Smooth muscle cell of the pulmonary artery (primary cell): ENCODE measurements at places on chromosomes 13 and 19. TPM values are rescaled to one million over a fixed set of nuclear protein-coding genes. Genes with fewer than 3 reads are reported as not detected.

Gene C19orf81
- not detected in 2 replicates for total RNA-seq

Gene CAPN12
- total RNA-seq: 0.13 TPM in 1 of 2 replicates, not detected in the other

Gene SULT2A1
- total RNA-seq: not detected in 2 replicates

Gene ZNF177
- 1.3 and 2.0 TPM in 2 replicates for total RNA-seq

Gene PTGER1
- 4.4 and 7.9 TPM in 2 replicates for total RNA-seq

Gene AKAP11
- 42.9 and 47.3 TPM in 2 replicates for total RNA-seq

Gene ACER1
- not detected in 2 replicates for total RNA-seq

Gene ZNF525
- 6.0 and 9.1 TPM in 2 replicates for total RNA-seq

Gene KCNJ14
- 0.65 and 1.1 TPM in 2 replicates for total RNA-seq

Gene CBARP
- total RNA-seq: 2.3 and 7.7 TPM in 2 replicates

Gene THSD8
- 0.13 TPM in 1 of 2 replicates, not detected in the other for total RNA-seq

Gene LRP3
- total RNA-seq: 45.4 and 49.3 TPM in 2 replicates

Gene TMEM255B
- 0.13 and 1.2 TPM in 2 replicates for total RNA-seq

Gene HSH2D
- not detected in 2 replicates for total RNA-seq

Gene SUGP1
- total RNA-seq: 21.1 and 21.4 TPM in 2 replicates

Gene MISP
- 0.10 and 0.13 TPM in 2 replicates for total RNA-seq

Gene THOP1
- total RNA-seq: 70.6 and 95.3 TPM in 2 replicates

Gene NLRP5
- total RNA-seq: not detected in 2 replicates

Gene ZNF723
- total RNA-seq: not detected in 2 replicates

Gene LACC1
- 18.7 and 53.2 TPM in 2 replicates for total RNA-seq

Gene SPRED3
- 3.0 and 6.0 TPM in 2 replicates for total RNA-seq

Gene NLRP9
- not detected in 2 replicates for total RNA-seq

Gene NCR1
- total RNA-seq: not detected in 2 replicates

Gene OVOL3
- not detected in 2 replicates for total RNA-seq

Gene SIGLECL1
- total RNA-seq: not detected in 2 replicates

Gene KRTDAP
- not detected in 2 replicates for total RNA-seq

Gene ARHGAP35
- total RNA-seq: 79.4 and 89.5 TPM in 2 replicates

Gene N4BP2L1
- 2.8 and 5.5 TPM in 2 replicates for total RNA-seq

Gene CRLF1
- total RNA-seq: 68.1 and 189 TPM in 2 replicates

Gene MYDGF
- 271 and 327 TPM in 2 replicates for total RNA-seq

Gene CIC
- 37.7 and 62.2 TPM in 2 replicates for total RNA-seq

Gene SOX1
- not detected in 2 replicates for total RNA-seq

Gene METTL21C
- not detected in 2 replicates for total RNA-seq

Gene PSG4
- total RNA-seq: 0.36 TPM in 1 of 2 replicates, not detected in the other

Gene GRK1
- total RNA-seq: 0.03 TPM in 1 of 2 replicates, not detected in the other

Gene LAIR1
- total RNA-seq: not detected in 2 replicates

Gene C19orf73
- 0.26 and 0.36 TPM in 2 replicates for total RNA-seq

Gene TNNI3
- not detected in 2 replicates for total RNA-seq

Gene CDX2
- not detected in 2 replicates for total RNA-seq

Gene SUCLA2
- total RNA-seq: 38.1 and 53.3 TPM in 2 replicates

Gene ZSCAN4
- 0.07 TPM in 1 of 2 replicates, not detected in the other for total RNA-seq

Gene PIN1
- total RNA-seq: 95.7 and 96.8 TPM in 2 replicates

Gene OR4F17
- total RNA-seq: not detected in 2 replicates

Gene MBD3L2
- not detected in 2 replicates for total RNA-seq

Gene FGF22
- not detected in 2 replicates for total RNA-seq

Gene SUPT5H
- total RNA-seq: 63.9 and 66.3 TPM in 2 replicates

Gene TRIP10
- 31.5 and 43.2 TPM in 2 replicates for total RNA-seq

Gene SIGLEC5
- not detected in 2 replicates for total RNA-seq

Gene CACTIN
- 21.6 and 26.9 TPM in 2 replicates for total RNA-seq

Gene LHB
- not detected in 2 replicates for total RNA-seq

Gene EFNA2
- total RNA-seq: not detected in 2 replicates

Gene SHC2
- 0.33 and 2.4 TPM in 2 replicates for total RNA-seq

Gene ZNF610
- 3.5 and 4.8 TPM in 2 replicates for total RNA-seq

Gene PINLYP
- total RNA-seq: 0.76 and 1.3 TPM in 2 replicates
